H1 (cell line): ENCODE measurements at places on chromosomes 16 and 17. TPM values are rescaled to one million over a fixed set of nuclear protein-coding genes. Genes with fewer than 3 reads are reported as not detected.

DNA sequence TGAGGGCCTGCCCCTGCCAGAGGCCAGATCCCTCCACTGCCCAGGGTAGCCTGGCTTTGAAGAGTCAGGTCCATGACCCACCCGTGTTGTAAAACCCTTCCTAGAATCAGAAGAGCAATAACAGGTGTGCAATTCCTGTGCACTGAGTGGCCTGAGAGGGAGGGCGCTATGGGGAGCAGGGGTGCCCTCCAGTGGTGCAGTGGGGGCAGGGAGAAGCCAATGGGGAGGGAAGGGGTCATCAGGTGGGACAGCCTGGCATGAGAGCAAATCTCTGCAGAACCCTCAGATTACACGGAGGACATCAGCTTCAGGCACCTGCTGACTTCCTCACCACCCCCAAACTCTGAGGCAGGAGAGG lies 72.9 kb upstream of the ZNF469 start:
- no peak for DNase-seq

DNA sequence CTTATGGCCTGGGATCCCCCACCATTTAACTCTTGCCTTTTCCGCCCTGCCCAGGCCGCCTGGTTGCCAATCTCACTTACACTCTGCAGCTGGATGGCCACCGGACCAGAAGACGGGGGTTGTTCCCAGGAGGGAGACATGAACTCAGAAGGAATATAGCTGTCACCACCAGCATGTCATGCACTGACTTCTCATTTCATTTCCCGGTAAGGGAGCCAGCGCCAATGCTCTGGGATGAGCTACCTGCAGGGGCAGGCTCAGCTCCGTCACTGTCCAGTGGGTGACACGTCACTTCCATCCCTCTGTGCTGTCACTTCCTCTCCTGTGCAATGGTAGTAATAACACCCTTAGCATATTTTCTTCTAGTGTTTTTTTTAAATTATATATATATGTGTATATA lies 26.7 kb downstream of the ITGAL start:
- DNase-seq: no peak

GRCh38 chr17:17536702-17537101 lies 40.5 kb upstream of the RASD1 start:
- DNase-seq: no peak

DNA sequence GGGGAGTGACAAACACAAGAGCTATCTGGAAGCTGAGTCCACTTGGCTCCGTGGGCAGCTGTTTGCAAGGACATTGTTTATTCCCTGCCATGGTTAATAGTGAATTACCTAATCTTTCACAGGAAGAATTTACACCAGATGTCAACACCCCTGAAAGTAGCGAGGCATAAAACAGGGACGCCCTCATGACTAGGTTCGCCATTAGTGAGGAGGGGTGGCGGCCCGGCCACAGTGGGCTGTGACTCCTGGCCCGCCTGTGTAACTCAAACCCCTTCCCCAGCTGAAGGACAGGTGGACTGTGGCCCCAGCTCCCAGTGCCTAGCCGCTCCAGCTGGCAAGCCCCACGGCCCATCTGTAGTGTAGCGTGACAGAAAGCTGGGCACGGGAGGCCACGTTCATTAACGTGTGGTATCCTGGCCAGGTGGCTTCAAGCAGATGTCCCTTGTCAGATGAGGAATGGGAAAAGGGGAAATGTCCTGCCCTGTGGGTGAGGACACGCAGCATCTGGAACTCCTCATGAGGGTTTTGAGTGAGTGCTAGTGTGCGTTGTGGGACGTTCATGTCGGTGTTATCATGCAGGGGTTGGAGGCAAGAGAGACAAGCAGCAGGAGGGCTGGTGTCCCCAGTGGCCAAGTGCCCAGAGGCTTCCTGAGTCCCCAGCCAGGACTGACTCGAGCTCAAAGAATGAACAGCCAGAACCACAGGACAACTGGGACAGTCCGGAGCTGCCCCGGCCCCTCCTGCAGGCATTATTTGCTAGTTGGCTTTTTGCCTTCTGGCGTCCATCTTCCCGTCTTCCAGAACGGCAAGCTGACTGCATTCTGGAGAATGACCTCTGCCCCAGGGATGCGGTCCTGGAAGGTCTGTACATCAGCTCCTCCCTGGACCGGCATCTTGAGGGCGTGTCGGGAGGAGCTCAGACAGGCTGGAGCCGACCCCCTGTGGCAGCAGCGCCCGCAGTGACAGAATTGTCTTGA lies 19.2 kb downstream of the KDM8 start:
- DNase-seq: no peak

DNA sequence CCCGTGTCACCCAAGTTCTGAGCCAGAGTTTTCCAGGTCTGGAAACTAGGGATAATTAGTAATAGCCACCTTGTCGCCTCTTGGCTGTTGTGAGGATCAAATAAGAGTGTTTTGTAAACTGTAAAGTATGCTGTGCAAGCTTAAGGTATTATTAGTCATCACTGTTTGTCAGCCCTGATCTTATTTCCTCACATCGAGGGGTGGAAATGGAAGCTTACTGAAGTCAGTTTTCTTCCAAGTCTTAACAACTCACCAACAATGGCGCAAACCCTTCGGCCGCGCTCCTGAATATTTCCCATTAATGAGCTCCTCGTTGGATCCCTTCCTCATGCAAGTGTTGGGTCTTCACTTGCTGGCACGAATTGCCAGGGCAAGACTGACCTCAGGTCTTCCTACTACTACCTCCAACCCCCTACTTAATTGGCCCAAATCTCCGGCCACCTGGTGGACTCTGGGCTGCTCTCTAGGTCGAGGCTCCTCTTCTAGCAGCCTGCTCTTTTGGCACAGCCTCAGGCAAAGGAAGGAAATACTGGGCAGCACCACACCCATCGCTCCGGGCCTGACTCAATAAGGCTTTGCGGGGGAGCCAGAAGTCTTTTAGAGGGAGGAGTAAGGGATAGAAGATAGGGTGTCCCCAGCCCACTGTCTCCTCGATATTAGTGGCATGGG lies 885 bp upstream of the SLC35B1 start:
- DNase-seq: peak; percentile 50

- DNase-seq: no peak
These were observed 14.1 kb downstream of the FAM222B start for GRCh38 chr17:28828294-28829040.

DNA sequence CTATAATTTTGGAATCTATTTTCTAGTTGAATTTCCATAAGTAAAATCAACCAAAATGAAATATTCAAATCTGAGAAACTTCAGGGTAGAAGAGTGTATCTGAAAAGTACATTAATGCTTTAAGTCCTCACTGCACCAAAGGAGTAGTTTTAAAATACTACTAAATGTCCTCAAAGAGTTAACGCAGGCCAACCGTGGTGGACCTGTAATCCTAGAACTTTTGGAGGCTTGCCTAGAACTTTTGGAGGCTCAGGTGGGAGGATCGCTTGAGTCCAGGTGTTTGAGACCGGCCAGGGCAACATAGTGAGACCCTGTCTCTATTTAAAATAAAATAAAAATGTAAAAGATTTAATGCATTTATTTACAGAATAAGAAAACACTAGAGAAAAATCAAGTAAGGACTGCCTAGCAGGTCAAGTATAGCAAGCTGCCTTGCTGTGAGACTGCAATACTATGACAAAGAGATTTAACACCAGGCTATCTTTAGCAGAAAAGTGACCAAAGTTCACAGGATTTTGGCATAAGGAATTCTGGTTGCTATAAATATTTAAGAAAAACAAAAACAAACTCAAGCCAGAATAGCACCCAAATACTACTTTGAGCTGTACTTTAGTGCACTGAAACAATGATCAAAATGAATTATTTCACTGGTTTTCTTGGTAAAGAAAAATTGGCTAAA lies 41.0 kb downstream of the CHCT1 start:
- no peak for DNase-seq

GRCh38 chr17:38606646-38607611 lies 1.2 kb upstream of the SRCIN1 start:
- no peak for DNase-seq

- no peak for DNase-seq
These were observed 32.2 kb downstream of the RNF157 start for GRCh38 chr17:76208120-76208519.

GRCh38 chr17:6551356-6551755 lies 5.0 kb downstream of the PITPNM3 start:
- DNase-seq: no peak

DNA sequence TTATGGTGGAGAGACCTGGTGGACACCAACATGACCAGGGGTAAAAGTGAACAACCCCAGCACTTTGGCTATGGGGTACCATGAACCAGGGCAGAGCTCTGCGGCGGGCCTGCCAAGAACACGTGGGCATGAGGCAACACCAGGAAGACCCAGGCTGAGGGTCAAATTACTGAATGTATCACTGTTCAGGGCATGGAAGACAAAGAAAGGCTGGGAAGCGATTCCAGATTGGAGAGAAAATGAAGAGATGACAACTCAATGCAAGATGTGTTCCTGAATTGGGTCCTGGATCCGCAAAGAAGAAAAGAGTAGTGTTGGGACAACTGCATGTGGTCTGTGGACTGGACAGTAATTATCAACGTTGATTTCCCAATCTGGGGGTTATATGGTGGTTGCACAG lies 19.8 kb downstream of the SPHK1 start:
- DNase-seq: no peak

DNA sequence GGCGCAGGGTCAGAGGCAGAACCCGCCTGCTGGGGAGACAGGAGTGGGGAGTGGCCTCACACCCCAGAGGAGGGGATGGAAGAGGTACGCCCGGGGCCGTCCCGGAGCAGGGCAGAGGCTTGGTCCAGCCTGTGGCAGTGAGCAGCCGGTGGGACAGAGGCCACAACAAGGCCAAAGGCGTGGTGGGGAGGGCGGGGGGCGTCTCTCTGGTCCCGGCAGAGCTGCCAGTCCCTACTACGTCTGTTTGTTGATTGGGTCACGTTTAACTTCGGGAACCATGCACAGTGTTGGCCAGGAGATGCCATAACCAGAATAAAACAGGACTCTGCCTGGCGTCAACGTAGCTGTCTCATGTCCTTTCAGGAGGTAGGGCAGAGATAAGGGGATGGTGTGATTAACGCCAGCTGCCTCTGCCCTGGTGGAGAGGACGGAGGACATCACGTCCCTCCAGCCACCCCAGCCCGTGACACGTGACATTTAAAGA lies 192.8 kb downstream of the BANP start:
- DNase-seq: no peak

- no peak for DNase-seq
These were observed 11.1 kb upstream of the CHRNE start for GRCh38 chr17:4913994-4914393.

DNA sequence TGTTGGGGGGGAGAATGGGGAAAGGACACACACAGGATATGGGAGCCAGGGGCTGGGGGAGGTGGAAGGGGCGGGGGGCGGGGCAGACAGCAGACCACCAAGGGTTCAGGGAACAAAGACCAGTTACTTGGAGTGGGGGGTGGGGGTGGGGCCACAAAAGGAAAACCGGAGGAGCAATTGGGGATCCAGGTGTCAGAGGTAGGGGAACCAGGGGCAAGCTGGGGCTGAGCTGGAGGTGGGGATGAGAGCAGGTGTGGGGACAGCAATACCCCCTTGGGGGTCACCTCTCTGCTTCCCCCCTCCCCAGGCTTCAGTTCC lies 1.4 kb upstream of the ORAI3 start:
- no peak for DNase-seq

GRCh38 chr16:31491778-31492418 lies 9.0 kb downstream of the SLC5A2 start:
- DNase-seq: no peak

DNA sequence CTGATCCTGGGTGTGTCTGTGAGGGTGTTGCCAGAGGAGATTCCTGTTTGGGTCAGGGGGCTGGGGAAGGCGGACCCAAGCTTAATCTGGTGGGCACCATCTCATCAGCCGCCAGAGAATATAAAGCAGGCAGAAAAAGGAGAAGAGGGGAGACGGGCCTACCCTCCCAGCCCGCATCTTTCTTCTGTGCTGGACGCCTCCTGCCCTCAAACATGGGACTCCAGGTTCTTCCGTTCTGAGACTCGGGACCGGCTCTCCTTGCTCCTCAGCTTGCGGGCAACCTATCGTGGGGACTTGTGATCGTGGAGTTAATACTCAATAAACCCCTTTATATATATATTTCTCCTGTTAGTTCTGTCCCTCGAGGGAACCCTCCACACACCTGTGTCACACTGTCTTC lies 64.5 kb downstream of the LMF1 start:
- DNase-seq: no peak

DNA sequence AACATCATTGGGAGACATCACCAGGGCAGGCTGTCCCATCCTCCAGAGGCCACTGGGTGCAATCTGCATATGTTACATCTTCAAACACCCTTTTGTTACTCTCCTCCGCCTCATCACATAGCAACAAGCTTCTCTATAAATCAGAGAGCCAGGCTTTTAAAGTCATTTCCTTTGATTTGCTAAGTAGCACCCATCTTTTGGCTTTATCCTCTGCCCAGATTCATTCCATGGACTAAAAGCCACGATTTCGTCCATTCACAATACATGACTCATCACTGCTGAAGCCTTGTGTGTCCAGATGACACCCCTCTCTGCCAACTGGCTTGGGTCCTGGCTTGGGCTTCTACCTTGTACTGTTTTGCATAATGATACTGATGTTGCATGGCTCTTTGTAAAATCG lies 2.0 kb upstream of the KRT38 start:
- DNase-seq: no peak

DNA sequence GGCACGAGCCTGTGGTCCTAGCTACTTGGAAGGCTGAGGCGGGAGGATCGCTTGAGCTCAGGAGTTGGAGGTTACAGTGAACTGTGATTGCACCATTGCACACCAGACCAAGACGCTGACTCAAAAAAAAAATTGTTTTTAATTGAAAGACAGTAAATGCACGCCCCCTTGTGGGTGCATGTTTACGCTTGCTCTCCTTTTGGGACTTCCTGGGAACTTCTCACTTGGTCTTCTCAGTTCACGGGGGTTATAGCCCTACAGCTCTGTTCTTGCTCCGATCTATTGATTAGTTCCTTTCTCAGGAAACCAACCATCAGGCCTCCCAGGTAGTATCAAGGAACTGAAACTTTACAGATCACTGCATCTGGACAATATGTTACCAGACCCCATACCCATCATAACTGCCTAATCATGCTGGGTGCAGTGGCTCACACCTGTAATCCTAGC lies 14.2 kb upstream of the RIPOR1 start:
- peak; percentile 69 for DNase-seq

- DNase-seq: no peak
These were observed 88.4 kb downstream of the SOCS1 start for GRCh38 chr16:11167581-11167980.

CD300A gene
- total RNA-seq: 0.46 and 0.52 TPM in 2 replicates

PROCA1 gene
- 17.8 and 21.2 TPM in 2 replicates for total RNA-seq

CDH13 gene
- 2.3 and 2.6 TPM in 2 replicates for total RNA-seq

KRTAP4-9 gene
- total RNA-seq: not detected in 2 replicates

ATAD5 gene
- total RNA-seq: 25.6 and 30.0 TPM in 2 replicates

RHBDF2 gene
- total RNA-seq: 25.9 and 26.2 TPM in 2 replicates

PRAC2 gene
- not detected in 2 replicates for total RNA-seq

KRTAP1-5 gene
- total RNA-seq: not detected in 2 replicates

EXOC3L1 gene
- 1.3 and 1.7 TPM in 2 replicates for total RNA-seq

HSPB9 gene
- 0.30 and 0.33 TPM in 2 replicates for total RNA-seq

SLC16A11 gene
- 0.35 and 0.67 TPM in 2 replicates for total RNA-seq

RNF40 gene
- 68.7 and 70.8 TPM in 2 replicates for total RNA-seq
